ENCODE measurements at places on chromosomes 4 and X.

DNA sequence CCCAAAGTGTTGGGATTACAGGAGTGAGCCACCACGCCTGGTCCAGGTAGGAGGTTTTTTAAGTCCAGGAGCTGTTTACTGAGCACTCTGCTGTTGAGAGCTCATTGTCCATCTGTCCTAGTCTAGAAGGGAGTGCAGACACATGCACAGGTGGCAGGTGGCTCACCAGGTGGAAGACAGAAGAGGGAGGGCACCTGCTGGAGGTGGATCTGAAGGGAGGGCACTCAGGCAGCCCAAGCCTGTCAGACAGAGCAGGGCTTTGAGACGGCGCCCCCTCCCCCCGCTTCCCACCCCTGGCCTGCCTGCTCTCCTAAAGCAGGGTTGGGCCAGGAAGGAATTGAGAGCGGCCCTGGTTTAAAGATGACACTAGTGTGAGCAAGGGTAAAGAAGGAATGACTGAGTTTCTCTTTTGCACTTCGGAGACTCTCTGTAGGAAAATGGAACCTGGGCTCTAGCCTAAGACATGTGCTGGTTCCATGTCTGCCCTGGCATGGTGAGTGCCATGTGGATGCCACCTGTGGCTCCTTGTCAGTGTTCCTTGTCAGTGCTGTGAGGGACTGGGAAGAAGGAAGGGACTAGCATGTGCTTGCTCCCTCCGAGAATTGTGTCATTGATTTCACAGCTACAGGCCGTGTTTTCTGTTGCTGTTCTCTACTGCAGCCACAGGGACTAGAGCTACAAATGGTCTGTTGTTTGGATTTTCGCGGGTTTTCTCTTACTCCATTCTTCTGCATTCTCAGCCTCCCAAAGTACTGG, 108.6 kb downstream of the TNIP2 start:
- DNase-seq = no peak

DNA sequence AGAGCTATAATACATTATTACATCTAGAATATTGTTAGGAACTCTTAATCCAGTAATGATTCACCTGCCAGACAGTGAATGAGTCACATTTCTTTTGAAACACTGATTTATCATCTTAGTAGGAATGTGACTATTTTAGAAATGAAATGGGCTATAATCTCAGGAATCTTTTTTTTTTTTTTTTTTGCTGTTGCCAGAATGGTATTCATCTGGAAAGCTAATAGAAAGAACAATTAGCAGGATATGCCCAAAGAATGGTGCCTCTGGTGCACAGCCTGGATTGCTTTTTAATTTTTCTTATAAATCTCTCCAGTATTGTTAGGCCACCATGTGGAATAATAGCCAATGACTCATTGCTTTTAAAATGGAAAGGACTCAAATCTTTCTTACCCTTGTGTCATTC, 181.1 kb upstream of the SMIM31 start:
- DNase-seq = no peak

- DNase-seq = no peak
Observed at GRCh38 chrX:53682885-53683555, 3.5 kb downstream of the HUWE1 start.

GRCh38 chr4:4901877-4902276, 42.4 kb downstream of the MSX1 start:
- no peak for DNase-seq

DNA sequence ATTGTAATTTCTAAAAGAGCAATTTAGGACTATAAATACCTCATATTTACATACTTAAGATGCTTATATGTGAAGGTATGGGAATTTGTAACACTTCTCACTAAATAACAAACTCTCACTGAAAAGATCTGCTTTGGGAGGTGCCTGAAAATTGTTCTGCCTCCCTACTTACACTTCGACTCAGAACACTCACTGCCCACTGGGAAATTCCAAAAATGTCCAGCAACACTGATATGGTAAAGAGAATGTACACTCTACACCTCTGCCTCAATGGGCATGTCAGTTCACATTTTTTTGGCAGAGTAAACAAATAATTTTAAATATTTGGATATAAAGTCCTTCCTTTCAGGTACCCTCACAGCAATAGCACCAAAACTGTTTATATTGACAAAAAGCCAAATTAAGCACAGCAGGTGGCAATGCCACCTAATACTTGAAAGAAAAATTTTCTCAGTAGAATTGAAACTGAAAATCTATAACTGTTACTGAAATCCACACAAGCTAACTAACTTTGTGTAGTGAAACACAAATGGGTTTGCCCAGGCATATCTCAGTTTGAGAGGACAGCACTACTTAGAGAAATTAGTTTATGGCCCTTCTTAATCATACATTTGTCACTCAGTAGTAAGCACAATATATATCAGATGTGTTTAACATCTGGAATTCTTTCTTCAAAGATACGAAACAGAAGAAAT, 67.1 kb downstream of the PRDM5 start:
- no peak for DNase-seq

GRCh38 chr4:155600244-155600643, 66.4 kb upstream of the GUCY1A1 start:
- DNase-seq = no peak

DNA sequence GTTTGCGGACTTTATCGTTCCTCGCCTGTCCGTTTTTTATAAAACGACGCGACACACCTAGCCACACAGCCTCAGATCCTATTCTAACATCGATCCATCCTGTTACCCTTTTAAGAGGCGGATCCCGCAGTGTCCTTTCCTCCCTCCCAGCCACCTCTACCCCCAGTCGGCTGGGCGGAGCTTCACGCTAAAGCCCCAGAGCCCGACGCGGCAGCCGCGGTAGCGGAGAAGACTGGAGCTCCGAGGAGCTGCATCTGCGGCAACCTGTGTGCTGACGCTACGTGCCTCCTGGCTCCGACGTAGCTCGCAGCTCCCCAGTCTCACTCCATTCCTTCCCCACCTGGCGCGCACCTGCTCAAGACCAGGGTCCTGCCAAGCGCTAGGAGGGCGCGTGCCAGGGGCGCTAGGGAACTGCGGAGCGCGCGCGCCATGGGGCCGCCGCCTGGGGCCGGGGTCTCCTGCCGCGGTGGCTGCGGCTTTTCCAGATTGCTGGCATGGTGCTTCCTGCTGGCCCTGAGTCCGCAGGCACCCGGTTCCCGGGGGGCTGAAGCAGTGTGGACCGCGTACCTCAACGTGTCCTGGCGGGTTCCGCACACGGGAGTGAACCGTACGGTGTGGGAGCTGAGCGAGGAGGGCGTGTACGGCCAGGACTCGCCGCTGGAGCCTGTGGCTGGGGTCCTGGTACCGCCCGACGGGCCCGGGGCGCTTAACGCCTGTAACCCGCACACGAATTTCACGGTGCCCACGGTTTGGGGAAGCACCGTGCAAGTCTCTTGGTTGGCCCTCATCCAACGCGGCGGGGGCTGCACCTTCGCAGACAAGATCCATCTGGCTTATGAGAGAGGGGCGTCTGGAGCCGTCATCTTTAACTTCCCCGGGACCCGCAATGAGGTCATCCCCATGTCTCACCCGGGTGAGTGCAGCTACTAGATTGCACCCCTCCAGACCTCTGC, at the start of gene RNF128:
RNF128 (plus strand) TSS at position 217 of the 953 bp plus-strand sequence; CDS start at position 430, 213 bp downstream.
- no peak for DNase-seq

- no peak for DNase-seq
Observed at GRCh38 chrX:51798701-51799100, 55.5 kb downstream of the GSPT2 start.

DNA sequence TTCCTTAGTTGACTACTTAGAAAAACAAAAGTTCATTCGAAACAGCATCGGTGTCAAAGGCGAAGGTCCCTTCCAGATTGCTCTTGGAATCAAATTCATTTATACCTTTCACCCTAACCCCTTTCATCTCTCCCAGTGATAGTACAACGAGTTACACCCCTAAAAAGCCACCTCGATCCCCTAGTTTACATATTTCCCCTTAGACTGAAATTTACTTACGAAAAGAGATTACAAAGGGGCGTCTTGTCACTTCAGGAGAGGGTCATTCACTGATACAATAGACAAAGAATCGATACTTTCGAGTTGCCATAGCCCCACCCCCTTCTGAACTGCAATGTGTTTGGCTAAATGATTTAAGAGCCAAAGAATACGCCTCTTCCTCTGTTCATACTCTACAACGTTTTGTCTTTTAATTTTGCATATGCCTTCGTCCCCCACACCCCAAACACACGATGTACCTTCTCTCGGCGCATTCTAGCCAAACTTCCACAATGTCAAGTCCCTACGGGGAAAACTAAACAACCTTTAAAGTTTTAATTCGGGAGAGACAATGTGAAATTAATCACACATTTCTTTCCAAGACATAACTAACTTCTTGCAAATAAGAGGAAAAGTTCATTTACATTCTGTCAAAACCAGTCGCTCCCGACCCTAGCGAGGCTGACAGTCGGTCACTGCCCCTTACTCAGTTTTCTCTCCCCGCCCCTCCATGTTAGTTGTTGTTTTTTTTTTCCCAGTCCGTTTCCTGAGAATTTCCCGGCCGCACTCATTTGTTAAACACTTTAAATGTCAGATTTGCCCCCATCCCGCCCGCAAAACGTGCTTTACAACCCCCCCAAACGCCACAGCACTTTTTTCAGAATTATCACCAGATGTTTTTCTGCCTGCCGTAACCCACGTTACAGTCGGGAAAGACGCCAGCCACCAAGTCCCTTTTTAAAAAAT, 88.6 kb downstream of the HPRT1 start:
- no peak for DNase-seq

- no peak for DNase-seq
Observed at GRCh38 chrX:72526534-72527508, 45.8 kb downstream of the HDAC8 start.

DNA sequence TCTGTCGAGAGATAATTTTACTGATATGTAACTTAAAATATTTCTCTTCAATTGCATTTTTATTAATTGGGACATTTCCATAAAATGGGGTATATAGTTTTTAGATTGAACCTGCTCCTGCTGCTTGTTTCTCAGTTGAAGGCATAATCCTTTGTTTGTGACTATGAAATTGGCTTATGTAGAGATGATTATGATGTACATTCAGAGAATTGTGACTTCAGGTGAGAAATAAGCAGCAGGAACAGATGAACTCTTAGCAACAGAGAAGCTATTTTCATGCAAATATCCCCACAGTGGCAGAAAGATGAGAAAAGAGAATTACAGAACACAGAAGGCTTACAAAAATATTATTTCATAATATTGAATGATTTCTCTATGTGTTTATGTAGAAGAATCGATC, 1499.5 kb upstream of the ADGRL3 start:
- DNase-seq = no peak

- DNase-seq = no peak
Observed at GRCh38 chr4:117467404-117467803, 382.0 kb upstream of the TRAM1L1 start.

DNA sequence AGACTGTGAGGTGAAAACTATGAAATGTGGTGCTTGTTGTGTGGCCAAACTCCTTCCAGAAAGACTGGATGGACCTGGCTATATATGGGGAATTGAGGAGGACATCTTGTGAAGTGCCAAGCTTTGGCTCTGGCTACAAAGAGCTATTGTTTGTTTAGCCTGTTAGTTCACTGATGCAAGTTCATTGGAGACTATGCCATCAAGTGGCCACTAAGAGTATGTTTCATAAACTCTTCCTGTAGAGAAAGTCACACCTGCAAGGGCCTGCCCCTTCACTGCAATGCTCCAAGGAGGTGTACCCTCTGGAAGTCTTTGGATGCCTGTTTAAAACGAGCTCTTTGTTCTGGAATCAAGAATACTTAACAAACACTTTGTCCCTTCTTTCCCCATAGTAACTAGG, 382.0 kb downstream of the GABRG1 start:
- no peak for DNase-seq

GRCh38 chr4:79381161-79381560, 26.9 kb downstream of the GK2 start:
- no peak for DNase-seq

GRCh38 chrX:119552508-119552907, 12.7 kb downstream of the STEEP1 start:
- no peak for DNase-seq

DNA sequence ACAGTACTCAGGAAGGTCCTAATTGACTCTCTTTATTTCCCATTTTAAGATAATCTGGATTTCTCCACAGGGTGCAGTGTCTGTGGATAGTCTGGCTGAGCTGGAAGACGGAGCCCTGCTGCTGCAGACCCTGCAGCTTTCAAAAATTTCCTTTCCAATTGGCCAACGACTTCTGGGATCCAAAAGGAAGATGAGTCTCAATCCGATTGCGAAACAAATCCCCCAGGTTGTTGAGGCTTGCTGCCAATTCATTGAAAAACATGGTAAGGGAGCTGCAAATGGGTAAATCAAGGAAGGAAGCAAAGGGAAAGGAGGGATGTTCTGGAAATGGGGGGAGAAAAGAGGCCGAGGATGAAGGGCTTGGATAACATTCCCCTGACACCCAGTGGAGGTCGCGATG, 26.0 kb downstream of the ARHGAP36 start:
- no peak for DNase-seq

GRCh38 chr4:119098306-119098705, 37.3 kb upstream of the MYOZ2 start:
- no peak for DNase-seq

- no peak for DNase-seq
Observed at GRCh38 chrX:49249071-49249470, 13.8 kb downstream of the CCDC22 start.

GRCh38 chrX:41337140-41337539, 3.2 kb downstream of the DDX3X start:
- no peak for DNase-seq

DNA sequence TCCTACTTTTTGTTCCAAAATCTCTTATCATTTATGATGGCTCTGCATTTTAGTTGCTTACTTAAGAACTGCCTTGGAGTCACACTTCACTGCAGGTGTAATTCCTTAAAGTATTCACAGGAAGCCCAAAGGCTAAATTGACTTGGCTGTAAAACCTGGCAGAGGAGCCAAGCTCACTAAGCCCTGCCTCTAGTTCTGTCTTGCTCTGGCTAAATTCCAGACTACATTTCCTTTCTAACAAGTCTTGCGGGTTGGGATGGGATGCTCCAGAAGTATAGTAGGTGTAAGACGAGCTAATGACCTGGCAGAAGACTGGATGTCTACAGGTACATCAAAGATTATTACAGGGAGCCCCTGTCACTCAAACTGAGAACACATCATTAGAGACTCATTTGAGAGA, 924.0 kb upstream of the INTU start:
- no peak for DNase-seq

- no peak for DNase-seq
Observed at GRCh38 chr4:109015413-109015810, 252.6 kb upstream of the ETNPPL start.

DNA sequence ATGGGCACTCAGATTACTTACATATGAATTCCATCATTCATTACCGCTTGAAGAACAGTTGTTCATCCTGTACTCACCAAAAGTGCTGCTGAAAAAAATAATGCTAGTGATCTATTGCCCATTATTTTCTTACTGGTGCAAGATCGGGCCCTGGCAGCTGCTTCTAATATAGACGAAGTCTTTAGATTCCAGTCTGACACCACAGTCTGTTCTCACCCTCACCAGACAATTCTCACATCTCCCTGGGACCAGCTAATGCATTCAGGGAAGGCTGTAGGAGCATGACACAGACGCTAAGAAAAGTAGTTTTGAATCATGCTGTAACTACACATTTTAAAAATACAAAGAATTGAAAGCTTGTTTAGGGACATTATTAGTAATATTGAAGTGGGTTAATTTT, 13.8 kb downstream of the GEMIN8 start:
- DNase-seq = no peak
